ENCODE measurements at places on chromosomes 16 and 17.

- DNase-seq, result no peak
These were observed 10.4 kb downstream of the CALB2 start for GRCh38 chr16:71368958-71369357.

- peak; percentile 68 for DNase-seq
These were observed 126.6 kb downstream of the ANKRD11 start for GRCh38 chr16:89363621-89364393.

DNA sequence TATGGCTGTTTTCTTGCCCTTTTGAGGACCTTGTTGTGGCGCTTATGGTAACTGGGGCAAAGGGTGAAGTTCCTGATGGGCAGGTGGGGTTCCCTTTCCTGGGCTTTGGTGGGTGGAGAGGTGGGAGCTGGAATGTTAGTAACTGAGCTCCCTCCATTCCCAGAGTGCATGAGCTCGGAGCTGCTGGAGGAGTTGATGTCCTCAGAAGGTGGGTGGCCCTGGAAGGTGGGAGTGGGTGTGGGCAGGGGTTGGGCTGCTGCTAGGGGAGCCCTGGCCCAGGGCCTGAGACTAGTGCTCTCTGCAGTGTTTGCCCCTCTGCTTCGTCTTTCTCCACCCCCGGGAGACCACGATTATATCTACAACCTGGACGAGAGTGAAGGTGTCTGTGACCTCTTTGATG is 1.2 kb upstream of the ELMO3 start:
- DNase-seq, result no peak

DNA sequence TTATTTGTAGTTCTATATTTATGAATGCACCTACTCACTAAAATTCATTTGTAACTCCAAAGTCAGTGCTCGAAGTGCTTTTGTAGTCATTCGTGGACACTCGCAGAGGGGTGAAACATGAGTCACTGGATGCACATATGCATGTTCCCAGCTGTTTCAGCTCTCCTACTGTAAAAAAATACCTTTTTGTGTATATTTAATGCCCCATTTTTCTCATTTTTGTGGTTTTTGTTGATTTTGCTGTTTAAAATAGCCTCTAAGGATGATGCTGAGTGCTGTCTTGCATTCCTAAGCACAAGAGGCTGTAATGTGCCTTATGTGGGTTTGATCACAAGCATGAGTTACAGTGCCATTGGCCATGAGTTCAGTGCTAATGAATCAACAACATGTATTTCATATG is 30.6 kb downstream of the CENPV start:
- DNase-seq, result peak; percentile 90

DNA sequence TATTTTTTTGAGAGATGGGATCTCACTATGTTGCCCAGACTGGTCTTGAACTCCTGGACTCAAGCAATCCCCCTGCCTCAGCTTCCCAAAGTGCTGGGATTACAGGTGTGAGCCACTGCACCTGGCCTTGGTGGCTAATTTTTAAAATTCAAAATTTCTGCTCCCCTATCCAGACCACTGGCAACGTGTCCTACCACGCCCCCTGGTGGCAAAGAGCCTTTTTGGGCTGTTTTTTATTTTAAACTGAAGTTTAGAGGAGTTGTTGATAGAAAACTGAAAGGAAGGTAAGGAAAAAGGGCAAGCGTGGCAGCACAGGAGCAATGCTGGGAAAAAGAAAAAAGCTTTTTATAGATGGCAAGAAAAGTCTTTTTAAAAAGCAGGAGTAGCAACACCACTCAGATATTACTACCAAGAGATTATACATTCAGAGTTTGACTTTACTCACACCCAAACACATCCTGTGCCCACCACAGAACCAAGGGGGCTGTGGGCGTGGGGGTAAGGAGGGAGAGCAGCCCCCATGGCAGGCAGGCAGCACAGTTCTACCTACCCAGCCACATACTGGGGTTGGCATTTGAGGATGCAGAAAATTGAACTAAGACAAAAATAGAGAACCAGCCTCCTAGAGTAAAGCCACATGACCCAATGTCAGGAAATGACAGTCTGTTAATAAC is 4.2 kb upstream of the MXRA7 start:
- peak; percentile 54 for DNase-seq

GRCh38 chr17:9127340-9127739 is 106.0 kb downstream of the NTN1 start:
- DNase-seq, result no peak

GRCh38 chr17:27849474-27850185 is 43.5 kb downstream of the LYRM9 start:
- no peak for DNase-seq

DNA sequence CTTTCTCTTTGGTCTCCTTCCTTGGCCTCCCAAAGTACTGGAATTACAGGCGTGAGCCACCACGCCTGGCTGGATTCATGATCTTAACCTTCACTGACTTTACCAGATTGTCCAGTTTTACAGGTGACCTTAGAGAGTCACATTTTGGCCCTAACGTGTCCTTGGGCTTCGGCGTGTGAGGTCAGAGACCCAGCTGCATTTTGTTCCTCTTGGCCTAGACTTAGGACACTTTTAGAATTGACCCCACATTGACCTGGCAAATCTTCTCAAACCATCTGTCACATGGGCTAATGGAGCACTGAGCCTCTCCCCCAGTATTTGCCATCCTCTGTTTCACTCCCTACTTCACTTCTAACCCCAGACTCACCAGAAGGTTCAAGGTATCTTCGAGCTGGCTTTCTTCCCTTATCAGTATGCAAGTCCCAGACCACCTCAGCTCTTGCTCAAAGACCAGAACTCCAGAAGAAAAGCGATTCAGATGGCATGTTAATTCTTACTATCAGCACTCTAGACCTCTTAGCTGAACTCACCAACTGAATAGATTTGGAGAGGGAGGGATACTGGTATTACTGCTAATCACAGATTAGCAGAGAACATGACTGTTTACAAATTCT is 1.7 kb upstream of the CYTH1 start:
- DNase-seq, result no peak

DNA sequence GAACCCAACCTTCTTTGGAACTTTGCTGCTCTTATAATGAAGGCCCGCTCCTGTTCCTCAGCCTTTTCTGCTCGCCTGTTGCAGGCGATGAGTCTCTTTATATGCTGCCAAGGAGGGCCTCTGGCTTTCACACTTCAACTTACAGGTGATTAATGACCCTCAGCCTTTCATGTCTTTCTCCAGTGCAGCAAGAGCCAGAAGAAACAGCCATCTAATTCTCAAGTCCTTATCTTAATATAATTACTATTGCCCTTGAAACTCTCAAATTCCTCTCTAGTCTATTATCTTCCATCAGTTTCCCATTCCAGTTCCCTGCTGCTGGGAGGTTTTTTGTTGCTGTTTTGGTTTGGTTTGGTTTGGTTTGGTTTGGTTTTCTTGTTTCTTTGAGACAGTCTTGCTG is 121.8 kb upstream of the MED13 start:
- DNase-seq, result no peak
